Small intestine (tissue), 16 donors: ENCODE measurements at places on chromosomes 4 and X.
A peak's percentile ranks its signal among the peaks of the same experiment; 100 is the strongest.

DNA sequence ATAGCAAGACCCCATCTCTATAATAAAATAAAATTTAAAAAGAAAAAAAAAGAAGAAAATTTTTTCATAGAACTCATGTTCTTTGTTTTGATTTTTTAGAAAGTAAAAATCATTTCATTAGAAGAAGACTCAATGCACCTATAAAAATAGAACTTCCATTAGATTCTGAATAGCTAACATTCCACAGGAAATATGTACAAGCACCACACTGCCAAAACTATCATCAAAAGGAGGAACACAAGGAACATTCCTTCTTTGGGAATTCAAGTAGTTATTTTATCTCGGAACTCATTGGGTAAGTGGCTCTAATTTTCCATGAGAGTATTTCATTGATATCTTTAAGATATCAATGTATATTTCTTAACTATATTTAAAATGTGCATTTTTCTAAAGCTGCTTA is 157.6 kb downstream of the CAMK2D start:
- H3K27me3 ChIP-seq: no peaks in the 10 kb centered on the region
- H3K27ac ChIP-seq: no peak overlapping the region
- H3K36me3 ChIP-seq: peaks cover 8% of the 10 kb centered on the region
- no peak overlapping the region for H3K4me3 ChIP-seq

GRCh38 chrX:106481341-106481740 is 130.4 kb upstream of the RADX start:
- no peaks in the 10 kb centered on the region for H3K4me1 ChIP-seq
- no peaks in the 10 kb centered on the region for H3K36me3 ChIP-seq
- DNase-seq: peak; percentile 69
- no peaks in the 10 kb centered on the region for H3K27me3 ChIP-seq
- H3K27ac ChIP-seq: no peak overlapping the region

- H3K27me3 ChIP-seq: no peaks in the 10 kb centered on the region
- DNase-seq: no peak
- no peak overlapping the region for H3K4me3 ChIP-seq
- no peaks in the 10 kb centered on the region for H3K4me1 ChIP-seq
- no peak overlapping the region for H3K27ac ChIP-seq
- H3K36me3 ChIP-seq: no peaks in the 10 kb centered on the region
Measured at GRCh38 chr4:106601519-106601918, 232.9 kb upstream of the GIMD1 start.

GRCh38 chr4:38582889-38583470 is 81.0 kb upstream of the KLF3 start:
- H3K4me1 ChIP-seq: no peaks in the 10 kb centered on the region
- H3K27ac ChIP-seq: no peak overlapping the region
- DNase-seq: no peak
- no peak overlapping the region for H3K4me3 ChIP-seq
- no peaks in the 10 kb centered on the region for H3K27me3 ChIP-seq
- H3K36me3 ChIP-seq: no peaks in the 10 kb centered on the region

DNA sequence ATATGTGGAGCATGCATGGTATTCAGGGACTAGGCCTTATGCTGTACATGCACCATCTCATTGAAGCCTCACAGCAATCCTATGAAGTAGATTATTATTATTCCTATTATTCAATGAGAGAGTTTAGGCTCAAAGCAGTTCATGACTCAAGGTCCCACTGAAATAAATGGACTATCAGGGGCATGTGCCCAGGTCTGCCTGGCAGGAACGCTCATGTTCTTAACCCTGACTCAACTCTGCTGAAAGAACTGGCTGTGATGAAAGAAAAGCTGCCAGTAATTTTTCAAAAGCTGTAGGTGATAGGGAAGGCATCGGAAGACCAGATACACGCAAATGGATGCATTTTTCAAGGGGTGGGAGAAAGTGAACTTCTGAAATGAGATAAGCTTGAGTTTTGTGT is 243.4 kb downstream of the PTTG2 start:
- H3K27me3 ChIP-seq: no peaks in the 10 kb centered on the region
- no peaks in the 10 kb centered on the region for H3K4me1 ChIP-seq
- no peak overlapping the region for H3K27ac ChIP-seq
- H3K4me3 ChIP-seq: no peak overlapping the region
- no peaks in the 10 kb centered on the region for H3K36me3 ChIP-seq

- DNase-seq: no peak
- H3K27ac ChIP-seq: no peak overlapping the region
- H3K4me3 ChIP-seq: no peak overlapping the region
- H3K4me1 ChIP-seq: no peaks in the 10 kb centered on the region
- no peaks in the 10 kb centered on the region for H3K36me3 ChIP-seq
Measured at GRCh38 chr4:170581322-170581721, 491.6 kb upstream of the AADAT start.

DNA sequence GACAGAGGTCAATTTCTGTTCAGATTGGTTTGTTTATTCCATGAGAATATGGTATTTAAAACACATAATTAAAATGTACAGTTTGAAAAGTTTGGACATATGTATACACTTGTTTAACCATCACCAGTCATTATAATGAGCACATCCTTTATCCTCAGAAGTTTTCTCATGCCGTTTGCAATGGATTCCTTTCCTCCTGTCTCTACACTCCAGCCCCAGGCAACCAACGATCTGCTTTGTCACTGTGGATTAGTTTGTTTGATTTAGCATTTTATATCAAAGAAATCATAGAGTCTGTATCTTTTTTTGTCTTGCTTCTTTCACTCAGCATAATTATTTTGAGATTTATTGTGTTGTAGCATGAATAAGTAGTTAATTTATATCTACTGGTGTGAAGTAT is 243.0 kb upstream of the TRAM1L1 start:
- no peak for DNase-seq
- H3K27me3 ChIP-seq: no peaks in the 10 kb centered on the region
- no peak overlapping the region for H3K27ac ChIP-seq
